ENCODE measurements at places on chromosomes 6 and 20.
A peak's percentile ranks its signal among the peaks of the same experiment; 100 is the strongest.

- DNase-seq, result no peak
These were observed 55.6 kb downstream of the BMP5 start for GRCh38 chr6:55819811-55820210.

DNA sequence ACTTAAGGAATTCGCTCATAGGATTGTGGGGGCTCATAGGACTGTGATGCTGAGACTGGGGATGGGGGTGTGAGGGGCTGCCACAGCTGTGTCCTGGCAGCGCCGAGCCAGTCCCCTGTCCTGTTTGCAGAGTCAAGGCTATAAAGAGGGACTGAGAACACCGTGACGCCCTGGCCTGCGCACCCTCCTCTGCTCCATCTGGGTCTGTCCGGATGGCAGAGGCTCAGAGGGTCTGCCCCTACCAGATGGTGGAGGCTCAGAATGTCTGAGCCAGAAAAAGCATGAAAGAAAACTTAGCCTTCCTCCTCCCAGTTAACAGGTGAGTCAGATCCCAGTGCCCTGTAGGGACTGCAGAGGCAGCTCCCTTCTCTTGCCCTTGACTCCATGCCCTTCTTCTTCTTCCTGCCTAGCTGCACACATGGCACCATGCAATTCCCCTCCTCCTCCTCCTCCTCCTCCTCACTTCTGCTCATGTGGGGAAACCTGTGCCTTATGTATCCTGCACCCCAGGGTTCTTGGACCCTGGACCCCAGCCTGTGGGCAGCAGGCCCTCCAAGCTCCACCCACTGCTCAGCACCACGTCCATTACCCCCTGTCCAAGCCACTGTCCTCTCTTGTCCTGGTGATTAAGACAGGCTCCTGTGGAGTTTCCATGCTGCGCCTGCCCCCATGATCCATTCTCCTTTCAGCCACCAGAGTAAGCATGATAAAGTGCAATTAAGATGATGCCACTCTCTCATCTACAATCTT is 410.0 kb upstream of the SULF2 start:
- DNase-seq, result no peak

GRCh38 chr20:62067547-62068260 is 2.0 kb upstream of the TAF4 start:
- DNase-seq, result peak; percentile 33

DNA sequence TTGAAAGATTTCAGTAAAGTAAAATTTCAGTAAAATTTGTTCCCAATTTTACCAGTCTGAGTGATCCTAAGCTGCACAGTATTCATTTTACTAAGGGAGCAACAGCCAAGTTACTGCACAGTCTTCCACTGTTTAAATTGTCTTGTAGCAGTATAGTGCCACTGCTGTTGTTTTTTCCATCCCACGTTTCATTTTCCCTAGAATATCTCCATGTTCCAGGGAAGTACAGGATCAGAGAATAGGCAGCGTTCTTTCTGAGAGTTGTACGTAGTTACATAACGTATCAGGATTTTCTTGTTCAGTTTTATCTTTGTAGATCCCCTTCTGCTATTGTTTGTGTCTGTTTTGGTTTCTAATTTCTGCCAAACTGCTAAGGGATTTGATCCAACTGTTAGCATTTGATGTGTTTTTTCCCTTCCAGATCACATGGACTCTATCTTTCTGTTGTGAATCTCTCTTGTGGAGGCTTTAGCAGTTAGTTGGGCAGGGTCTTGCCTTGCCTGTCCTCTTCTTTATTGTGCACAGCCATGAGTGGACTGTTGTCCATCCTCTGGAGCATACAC is 38.4 kb downstream of the BCKDHB start:
- DNase-seq, result no peak

DNA sequence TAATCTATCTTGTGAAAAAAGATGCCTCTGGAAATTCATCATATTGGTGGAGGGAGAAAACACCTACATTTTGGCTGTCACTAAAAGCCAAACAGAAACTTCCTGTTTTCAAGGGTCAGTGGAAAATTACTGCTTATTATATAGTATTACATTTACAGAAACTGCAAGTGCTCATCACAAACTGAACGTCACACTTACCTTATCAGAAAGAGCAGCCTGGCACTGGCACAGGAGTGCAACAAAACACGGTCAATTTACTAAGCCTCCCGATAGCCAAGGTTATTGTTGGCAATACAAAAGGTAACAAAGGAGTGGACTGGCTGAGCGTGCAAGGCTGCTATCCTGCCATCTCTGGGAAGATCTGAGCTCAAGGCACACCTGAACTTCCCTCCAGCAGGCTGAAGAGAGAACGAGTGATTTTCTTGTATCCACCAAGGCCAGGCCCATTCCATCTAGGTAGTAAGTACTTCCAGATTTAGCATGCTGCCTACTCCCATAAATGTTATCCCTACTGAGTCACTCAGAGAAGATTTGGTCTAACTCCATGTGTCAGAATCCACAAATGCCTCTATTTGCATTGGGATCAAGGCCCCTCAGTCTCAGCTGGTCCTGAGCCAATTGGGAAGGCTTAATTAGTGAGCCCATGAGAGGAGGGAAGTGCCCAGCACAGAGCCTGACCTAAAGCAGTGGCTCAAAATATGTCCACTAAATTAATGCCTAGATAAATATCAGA is 399.8 kb downstream of the BTBD9 start:
- DNase-seq, result no peak

GRCh38 chr6:26045928-26046368 is 41.3 kb upstream of the HFE start:
- no peak for DNase-seq

DNA sequence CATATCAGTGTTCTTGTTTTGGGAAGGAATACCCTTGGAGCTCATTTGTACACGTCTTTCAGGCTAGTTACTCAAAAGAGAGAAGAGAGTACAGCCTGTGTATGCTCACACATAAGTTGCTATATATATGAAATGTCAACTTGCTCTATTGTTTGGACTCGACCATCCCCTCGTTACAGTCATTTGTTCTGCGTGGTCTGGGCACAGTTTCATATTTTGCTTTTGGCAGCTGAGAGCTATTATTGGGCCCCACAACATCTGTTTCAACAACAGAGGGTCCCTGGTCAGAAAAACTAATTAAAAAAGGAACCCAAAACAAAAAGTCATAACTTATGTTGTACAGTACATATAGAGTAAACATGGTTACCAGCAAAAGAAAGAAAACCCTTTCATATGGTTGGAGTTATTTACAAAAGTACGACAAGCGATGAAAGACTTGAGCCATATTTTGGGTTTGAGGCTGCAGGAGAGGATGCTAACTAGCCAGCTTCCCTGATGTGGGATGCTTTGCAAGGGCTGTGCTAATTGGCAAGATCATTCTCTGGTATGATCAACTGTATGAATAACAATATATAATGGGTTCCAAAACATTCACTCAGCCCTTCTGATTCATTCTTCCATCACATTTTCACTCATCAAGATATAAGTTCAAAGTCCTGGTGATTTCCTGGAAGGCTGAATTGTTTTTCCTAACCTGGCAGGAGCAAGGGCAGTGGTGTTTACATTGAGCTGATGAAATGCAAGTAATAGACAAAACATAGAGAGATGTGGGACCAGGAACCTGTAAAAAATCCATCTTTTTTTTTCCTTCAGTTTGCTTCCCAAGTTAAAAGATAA is 137.9 kb downstream of the RPS12 start:
- peak; percentile 59 for DNase-seq

DNA sequence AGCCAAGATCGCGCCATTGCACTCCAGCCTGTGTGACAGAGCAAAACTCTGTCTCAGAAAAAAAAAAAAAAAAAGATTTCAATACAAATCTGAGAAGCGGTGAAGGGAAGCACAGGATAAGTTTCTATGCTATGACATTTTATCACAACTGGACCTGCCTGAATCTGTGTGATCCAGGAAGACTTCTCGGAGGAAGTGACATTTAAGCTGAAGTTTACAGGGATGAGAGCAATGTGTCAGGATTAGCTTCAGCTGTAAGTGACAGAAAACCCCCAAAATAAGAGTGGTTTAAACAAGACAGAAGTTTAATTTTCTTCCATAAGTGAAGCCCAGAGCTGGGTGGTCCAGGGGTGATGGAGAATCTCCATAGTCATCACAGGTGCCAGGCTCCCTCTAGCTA is 33.4 kb upstream of the MRPS18A start:
- DNase-seq, result no peak

DNA sequence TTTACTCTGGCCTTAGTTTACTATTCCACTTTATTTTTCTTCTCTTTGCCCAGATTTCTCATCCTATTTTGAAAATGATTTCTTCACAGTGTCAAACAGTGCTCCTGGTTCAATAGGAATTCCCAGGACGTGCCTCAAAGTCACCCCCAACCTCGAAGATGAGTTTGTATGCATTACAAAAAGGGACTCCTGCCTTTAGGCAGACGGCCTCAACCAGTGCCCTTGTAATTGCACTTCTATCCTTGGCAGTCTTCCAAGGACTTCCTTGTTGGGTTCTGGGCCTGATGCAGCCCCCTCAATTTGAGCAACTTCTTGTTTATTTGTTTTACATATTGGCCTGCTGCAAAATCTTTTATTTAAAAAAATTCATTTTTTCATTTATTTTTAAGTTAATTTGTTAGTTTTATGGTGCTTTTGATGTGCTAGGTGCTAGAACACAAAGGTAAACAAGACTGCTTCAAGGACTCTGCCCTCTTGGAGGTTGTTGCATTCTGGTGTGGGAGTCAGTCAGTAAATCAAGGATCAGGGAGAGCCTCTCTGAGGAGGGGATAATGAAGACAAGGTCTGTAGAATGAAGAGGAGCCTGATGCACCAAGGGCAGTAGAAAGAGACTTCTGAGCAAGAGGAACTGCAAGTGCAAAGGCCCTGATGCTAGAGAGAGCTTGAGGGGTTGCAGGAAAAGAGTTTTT is 181.5 kb upstream of the LAMP5 start:
- DNase-seq, result no peak

DNA sequence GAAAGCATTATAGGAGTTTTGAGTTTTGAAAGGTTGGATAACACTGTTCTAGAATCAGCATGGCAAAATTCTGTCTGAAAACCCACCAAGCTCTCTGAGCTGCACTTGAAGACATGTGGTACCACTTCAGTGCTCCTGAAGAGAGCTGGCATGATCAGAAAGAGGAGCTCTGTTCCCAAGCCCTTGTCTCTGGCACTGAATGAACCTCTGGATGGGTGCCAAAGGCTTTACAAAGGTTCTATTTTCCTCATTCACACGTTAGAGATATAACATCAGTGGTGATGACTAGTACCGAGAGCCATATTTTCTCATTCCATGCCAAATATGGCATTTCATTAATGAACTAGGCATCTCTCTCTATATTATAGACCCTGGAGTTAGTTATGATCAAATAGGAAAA is 301.8 kb upstream of the ID4 start:
- no peak for DNase-seq

DNA sequence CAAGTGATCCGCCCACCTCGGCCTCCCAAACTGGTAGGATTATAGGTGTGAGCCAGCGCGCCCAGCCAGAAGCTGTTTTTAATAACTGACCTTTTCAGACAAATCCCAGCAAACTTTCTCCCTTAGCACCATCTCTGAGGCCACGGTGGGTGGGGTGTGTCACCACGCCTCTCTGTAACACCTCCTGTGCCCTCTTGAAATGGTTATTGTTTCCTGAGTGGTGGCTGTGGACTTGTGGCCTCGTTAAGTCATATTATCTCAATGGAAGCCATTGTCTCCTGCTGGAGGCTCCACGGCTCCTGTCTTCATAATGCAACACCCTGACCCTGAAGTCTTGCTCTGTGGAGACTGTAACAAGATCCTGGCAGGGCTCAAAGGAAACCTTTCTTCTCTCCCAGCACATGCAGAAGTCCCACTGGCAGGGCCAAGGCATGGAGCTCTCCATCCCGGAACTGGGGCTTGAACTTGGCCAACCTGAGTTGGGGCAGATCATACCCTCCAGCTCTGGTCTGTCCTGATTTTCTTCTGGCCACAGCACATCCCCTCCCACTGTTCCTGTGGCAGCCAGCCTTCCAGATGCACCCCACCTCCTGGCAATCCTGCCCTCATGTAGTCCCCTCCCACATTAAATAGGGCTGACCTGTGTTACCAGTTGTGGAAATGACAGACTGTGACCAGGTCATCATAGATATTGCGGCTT is 81.1 kb downstream of the SNX5 start:
- DNase-seq, result no peak

GRCh38 chr6:119915971-119916370 is 566.4 kb upstream of the MAN1A1 start:
- DNase-seq, result no peak

GRCh38 chr6:49606721-49607390 is 29.8 kb downstream of the RHAG start:
- peak; percentile 91 for DNase-seq

DNA sequence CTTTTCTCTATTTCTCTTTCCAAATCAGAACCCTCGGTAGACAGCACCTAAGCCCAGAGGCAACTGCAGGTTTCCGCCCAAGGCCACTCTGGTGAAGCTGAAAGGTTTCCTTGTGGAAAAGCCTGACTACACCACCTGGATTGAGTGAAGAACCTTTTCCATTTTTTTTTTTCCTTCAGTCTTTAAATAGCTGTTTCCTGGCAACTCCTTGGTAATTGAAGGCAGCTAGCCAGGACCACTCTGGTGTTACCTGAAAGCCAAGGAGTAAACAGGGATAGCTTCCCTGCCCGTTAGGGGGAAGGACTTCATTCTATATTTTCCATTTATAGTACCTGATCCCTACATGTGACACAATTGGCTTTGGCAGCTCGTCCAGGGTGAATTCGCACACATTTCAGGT is 1238.4 kb downstream of the GRIK2 start:
- DNase-seq, result no peak

All from eye (tissue), 1 donor.